Amniotic epithelial cell (primary cell): ENCODE measurements at places on chromosomes 4 and X.

DNA sequence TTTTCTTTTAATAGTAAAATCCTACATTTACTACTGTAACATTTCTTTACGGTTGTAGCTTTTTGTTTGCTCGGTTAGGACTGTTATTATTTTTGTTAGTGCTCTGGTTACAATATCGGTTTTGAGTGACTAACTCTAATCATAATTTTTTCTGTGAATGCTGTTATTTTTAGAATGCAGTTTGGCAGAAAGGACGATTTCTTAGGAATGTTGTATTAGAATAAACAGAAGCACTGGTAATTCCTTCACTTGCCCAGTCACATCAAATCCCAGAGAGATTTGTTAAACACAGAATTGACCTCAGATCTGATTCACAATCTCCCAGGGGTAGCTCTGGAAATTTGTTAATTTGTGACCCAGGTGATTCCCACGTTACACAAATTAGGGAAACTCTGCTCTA lies 21.7 kb downstream of the DDIT4L start:
- DNase-seq: peak; percentile 43

DNA sequence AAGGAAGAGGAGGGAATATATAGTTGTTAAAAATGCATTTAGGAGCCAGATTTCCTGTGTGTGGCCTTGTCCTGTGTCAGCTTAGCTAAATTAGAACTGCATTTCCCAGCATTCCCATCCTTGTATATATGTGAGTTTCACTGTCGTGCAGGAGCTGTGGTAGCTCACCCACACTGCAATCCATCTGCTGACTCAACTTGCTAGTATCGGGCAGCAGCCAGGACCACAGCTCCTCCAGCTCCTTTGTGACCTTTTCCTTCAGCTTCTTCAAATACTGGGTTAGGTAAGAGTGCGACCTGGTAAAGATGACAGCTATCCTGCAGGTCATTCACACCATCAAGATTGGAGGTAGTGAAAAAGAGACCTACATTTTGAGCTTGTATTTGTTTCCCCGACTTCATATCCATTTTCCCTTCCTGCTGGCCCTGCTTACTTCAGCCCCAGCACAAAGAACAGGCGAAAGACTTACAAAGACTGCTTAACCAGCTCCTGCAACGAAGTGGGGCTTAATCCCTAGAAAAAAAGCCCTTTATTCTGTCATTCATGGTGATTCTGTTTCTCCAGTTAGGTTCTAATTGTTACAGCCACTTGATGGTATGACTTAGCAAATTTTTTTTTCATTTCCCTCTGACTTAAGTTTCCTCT lies 11.4 kb downstream of the ASIC5 start:
- DNase-seq: peak; percentile 74

DNA sequence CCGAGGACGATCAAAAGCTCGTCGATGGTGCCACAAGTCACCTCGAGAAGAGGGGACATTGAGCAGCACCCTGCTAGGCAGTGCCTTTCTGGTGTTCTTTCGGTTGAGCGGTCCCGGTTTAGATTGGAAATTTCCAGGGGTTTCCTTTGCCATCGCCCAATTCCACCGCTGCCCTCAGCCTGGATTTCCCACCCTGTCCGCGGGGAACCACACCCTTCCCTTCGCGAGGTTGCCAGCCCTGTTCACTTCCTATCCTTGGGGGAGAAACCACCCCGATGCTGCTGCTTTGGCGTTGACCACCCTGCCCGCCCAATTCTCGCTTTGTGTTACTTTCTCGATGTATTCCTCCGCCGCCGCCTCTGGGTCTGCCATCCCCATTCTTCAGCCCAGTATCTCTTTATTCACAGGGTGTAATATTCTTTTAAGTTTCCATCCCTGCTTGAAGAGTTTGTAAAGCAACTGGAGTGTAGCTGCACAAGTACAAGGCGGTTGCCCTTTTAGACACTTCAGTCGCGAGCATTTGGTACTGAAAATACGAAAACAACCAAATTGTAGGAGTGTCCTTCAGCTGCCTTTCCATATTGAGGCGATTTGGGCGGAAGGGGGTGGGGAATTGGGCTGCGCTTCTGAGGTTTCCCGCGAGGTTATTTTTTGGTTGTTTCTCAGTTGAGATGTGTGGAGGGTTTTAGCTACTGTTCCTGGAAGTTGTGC lies 1.1 kb downstream of the OGT start:
- peak; percentile 43 for DNase-seq

DNA sequence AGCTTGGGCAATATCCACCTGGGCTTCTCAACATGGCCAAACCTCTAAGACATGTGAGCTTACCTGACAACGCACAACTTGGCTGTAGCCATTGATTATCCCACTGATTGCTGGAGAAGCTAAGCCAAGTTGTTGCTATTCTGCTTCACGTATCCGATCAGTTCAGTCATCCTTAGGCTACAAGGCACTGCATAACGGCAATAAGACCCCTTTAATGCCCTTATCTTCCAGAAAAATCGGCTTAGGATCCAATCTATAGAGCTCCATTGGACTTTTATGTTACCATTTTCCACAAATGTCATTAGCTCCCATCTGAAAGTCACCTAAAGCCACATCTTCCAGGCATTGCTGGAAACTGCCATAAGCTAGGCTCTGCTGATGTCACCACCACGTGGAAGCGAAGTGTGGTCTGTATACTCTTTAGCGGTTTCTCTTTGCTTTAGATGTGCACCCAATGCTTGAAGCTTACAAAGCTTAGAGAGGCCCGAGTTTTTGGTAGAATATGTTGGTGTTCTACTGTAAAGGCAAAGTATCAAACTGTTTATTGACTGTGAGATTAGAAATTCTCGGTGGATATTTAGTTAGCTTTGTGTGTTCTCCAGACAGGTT lies 163.1 kb downstream of the CPE start:
- no peak for DNase-seq

DNA sequence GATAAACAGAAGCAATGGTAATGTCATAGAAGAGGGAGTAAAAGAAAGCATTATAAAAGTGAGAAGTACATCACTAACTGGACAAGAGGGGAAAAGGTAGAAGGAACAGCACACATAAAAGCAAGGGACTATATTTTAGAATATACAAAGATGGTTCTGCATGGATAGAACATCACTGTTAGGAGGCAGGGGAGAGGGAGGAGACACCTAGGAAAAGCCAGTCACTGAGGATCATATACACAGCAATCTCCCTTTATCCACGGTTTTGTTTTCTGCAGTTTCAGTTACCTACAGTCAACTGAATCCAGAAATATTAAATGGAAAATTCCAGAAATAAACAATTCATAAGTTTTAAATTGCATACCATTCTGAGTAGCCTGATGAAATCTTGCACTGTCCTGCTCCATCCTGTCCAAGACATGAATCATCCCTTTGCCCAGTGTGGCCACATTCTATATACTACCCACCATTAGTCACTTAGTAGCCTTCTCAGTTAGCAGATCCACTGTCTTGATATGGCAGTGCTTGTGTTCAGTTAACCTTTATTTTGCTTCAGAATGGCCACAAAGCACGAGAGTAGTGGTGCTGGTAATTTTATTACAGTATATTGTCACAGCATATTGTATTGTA lies 74.2 kb downstream of the PPA2 start:
- peak; percentile 92 for DNase-seq

- DNase-seq: no peak
Observed at GRCh38 chr4:142909908-142910307, 63.8 kb upstream of the INPP4B start.

DNA sequence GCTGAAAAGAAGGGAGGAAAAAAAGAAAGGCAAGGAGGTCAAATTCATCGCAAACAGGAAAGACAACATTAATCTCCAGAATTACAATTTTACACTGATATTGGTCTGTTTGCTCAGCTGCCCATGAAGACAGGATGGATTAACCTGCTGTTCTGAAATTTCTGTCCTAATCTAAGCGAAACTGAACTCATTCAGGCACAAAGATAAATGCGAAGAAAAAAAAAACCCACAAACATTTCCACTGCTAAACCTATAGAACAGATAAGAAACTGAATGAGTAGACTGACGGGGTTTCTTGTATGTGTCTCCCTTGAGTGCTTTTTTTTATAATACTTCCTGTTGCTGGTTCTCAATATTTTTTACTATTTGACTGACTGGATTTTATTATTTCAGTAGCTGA lies 251.8 kb upstream of the FTHL17 start:
- DNase-seq: no peak

DNA sequence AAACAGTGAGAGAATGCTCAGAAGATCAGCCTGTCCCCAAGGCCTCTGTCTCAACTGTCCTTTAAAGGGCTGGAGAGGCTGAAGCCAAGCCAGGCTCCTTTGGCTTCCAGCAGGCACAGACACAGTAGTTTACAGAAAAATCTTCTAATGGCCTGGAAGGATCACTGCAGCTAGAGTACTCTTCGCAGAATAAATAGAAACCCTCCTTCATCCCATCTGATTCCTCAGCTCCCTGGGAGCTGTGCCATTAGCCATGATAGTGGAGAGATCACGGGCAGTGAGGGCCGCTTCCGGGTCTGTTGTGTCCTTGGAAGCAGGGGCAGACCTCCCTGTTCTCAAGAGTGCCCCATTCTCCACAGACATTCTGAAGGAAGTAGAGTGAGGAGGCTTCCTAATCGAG lies 63.1 kb downstream of the CCNI start:
- DNase-seq: no peak
